ENCODE measurements at places on chromosomes 3 and 15. TPM values are rescaled to one million over a fixed set of nuclear protein-coding genes. Genes with fewer than 3 reads are reported as not detected.

DNA sequence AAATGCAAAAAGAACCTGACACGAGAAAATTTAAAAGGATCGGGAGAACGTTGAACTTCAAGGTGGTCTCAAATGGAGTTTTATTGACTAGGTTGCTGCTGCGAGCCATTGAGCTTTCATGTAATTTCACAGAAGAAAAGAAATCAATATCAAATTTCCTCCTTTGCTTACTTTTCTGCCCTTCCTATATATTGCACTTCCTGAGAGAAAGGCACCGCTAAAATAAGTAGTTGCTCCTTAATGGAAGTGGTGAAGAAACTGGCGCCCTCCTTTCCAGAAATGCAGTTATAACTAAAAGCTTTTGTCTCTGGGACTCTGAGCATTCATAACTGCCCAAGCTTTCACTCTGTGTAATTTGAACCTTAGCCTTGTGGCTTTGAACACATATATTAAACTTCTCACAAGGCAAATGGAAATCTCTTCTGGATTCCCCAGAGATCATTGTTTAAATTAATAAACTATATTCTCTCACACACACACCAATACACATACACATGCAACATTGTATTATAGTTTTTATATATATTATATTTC, 13.4 kb downstream of the EID1 start:
- no peak for DNase-seq

- DNase-seq: no peak
Measured at GRCh38 chr3:182303169-182303568, 490.1 kb upstream of the ATP11B start.

DNA sequence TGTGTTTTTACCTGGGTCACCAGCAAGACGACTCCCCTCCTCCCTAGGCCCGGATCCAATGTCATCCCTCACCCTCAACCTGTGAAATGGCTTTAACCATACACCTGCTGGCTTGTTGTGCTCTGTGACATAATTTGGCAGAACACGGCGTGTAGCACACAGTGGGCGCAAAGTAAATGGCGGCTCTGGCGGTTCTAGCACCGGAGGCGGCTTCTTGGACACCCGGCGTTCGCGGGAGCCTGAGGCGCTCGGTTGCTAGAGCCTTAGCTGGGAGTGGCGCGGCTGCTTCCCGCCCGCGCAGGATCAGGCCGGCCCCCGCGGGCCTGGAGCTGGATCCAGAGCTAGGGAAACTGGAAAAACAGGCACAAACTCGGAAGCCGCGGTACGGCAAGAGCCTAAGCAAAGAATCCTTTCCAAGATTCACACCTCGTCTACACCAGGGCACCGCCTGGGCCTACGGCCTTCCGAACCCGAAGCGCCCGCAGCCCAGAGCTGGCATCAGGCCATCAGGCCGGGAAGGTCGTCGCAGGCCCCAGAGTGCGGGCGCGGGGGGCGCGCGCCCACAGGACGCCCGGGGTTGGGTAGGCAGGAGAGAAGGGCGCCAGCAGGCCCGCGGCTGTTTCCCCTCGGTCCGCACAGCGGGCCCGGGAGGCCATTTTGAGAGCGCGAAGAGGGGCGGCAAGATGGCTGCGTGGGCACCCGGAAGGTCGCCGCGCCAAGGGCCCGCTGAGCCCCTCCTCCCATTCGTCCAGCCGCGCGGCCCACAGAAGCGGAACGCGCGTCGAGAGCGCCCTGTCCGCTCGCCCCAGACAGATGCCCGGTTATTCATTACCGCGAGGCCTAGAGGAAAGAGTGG, 43.9 kb upstream of the POLG start:
- DNase-seq: no peak

- DNase-seq: peak; percentile 29
Measured at GRCh38 chr15:57720867-57721266, 14.4 kb downstream of the POLR2M start.

DNA sequence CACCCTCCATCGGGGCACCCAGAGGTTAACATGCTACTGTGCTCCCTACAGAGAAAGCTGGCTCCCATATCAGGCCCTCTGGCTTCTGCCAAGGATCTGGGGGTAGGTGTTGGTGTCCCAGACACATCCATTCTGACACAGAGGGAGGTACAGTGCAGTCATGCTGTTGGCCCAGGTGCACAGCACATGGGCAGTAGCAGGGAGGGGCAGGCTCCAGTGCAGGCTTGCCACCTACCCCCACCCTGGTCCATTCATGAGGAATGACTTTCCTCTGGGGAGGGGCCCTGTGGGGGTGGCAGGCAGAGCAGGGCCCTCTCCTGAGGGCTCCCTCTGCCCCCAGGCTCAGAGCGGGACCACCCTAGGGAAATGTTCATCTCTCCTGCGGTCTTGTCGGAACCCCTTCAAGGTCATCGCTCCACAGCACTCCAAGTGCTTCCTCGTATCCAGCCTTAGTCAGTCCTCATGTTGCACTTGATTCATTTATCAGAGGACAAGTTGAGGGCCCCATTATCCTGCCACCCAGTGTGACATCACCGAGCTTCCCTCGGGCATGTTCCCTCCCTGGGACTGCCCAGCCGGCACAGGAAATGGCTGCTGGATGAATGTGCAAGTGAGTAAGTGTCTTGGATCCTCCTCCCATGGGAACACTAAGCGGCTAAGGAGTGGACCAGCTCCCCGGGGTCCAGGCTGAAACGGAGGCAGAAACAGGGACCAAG, 10.0 kb downstream of the DUSP7 start:
- DNase-seq: peak; percentile 96

GRCh38 chr3:172550347-172550943, 27.2 kb upstream of the TNFSF10 start:
- peak; percentile 97 for DNase-seq

DNA sequence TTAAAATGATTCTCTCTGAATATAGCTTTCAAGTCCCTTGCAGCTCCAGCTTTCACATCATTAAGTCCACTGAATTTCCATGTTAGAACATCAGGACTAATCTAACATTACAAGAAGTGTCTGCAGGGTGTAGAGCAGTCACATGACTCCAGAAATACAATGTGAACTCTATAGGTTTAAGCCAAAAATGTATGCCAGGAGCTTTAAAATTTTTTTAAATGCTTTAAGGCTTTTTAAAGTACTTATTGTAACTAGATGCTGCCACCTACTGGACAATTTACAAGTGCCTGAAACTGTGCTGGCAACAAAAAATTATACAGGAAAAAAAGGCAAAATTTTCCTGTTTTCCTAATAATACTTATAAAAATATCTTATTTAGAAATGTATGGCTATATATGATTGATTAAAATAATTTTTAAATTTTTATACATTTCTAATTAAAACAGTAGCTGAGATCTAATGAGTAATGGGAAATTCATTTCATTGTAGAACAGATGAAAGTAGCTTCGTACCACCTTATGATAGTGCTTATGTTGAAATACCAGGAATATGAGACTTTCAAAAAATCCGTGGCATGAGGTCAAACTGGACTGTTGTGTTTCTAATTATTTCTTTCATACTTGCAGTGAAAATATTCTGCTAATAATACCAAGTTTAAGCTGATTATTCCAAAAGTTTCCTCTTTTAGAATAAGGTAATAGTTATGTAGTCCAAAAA, 25.7 kb downstream of the FSIP1 start:
- DNase-seq: peak; percentile 60

- no peak for DNase-seq
Measured at GRCh38 chr3:41202075-41202833, 2.9 kb downstream of the CTNNB1 start.

DNA sequence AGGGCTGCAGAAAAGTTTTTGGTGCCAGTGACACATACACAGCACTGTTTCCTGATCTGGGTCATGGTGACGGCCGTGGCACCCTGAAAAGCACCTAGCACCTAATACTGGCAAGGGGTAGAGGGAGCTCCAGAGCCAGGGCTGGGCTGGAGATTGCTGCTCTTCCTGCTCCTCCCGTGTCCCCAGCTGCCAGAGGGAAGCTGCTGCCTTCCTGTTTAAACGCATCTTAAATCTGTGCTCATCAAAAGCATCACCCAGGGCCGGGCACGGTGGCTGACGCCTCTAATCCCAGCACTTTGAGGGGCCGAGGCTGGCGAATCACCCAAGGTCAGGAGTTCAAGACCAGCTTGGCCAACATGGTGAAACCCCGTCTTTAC, 156.7 kb upstream of the MEF2A start:
- peak; percentile 56 for DNase-seq

DNA sequence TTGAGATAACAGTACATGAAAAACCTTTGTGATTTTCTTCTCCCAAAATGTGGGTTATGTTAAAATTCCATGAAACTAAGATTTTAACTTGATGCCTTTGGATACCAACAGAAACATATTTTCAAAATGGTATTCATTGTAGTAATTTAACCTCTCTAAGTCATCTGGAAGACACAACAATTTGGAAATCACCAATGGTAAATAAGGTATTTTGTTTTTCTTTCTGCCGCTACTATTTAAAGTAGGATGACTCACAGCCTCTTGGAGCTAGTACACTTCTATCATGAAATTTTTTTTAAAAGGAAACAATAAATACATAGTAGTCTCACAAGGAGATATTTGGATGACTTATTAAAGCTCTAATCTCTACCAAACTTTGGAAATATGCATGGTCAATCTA, 291.6 kb upstream of the VEPH1 start:
- DNase-seq: peak; percentile 78

DNA sequence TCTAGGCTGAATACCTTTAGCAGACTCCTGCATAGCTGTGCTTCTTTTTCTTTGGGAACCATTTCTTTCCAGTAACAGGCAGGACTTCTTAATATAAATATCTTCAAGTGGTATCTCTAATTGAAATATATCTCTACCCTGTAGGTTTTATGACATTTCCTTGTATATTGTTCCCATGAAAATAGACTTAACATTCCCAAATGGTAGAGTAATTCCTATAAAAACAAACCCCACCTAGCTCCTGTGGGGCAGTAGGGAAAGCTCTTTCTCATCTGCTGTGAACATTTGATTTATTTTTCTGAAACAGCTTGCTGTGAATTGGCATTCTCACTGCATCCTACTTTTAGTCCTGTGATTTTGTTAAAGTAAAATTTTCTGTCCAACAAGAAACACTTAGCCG, 20.8 kb downstream of the SELENOT start:
- DNase-seq: no peak

GRCh38 chr3:182671942-182672341, 121.4 kb upstream of the ATP11B start:
- peak; percentile 47 for DNase-seq

DNA sequence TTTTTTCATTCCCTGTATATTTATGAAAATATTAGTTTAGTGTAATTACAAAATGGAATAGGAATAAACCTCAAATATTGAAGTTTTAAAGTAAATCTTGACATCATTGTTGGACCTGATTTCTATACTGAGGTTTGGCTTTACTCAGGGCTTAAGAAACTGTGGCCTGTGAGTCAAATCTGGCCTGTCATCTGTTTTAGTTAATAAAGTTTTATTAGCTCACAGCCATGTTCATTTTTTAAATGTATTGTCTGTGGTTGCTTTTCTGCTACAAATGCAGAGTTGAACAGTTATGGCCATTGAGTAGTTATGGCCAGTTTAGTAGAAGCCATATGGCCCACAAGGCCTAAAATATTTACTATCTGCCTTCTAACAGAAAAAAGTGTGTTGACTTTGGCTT, 80.7 kb downstream of the DIPK2A start:
- DNase-seq: no peak

FEZF2 gene
- total RNA-seq: not detected

SNAP23 gene
- 58.0 TPM for total RNA-seq

TP63 gene
- total RNA-seq: 0.06 TPM

HRG gene
- not detected for total RNA-seq

SPINT1 gene
- not detected for total RNA-seq
